ENCODE measurements at places on chromosomes 2 and 18.

DNA sequence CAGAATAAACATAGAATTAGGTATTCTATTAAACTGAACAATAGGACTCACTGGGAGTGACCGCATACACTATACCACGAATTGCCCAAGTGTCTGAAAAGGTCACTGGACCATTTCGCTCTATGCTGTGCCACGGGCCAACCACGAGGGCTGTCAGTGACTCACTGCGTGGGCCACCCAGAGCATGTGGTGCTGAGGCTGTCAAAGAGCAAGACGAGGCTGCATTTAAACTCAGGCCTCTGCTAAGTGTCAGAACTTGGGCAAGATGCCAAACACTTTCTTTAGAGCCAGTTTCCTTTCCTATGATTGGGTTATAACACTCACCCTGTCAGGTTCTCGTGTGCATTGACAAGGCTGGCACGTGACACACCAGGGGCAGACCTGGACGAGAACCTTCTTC is 97.5 kb downstream of the SH3YL1 start:
- DNase-seq = no peak

GRCh38 chr18:13242797-13243196 is 24.2 kb downstream of the LDLRAD4 start:
- DNase-seq = peak; percentile 34

DNA sequence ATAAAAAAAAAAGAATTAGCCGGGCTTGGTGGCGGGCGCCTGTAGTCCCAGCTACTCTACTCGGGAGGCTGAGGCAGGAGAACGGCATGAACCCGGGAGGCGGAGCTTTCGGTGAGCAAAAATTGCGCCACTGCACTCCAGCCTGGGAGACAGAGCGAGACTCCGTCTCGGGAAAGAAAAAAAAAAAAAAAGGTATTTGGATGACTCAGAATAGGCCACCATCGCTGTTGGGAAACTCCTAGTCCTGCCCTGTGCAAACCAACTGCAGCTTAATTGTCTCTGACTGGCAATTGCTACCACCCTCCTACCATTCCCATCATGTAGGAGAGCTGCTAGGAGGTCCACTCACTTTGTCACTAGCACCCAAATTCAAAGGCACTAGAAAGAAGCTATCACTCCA is 43.5 kb downstream of the ATP8B1 start:
- DNase-seq = no peak

DNA sequence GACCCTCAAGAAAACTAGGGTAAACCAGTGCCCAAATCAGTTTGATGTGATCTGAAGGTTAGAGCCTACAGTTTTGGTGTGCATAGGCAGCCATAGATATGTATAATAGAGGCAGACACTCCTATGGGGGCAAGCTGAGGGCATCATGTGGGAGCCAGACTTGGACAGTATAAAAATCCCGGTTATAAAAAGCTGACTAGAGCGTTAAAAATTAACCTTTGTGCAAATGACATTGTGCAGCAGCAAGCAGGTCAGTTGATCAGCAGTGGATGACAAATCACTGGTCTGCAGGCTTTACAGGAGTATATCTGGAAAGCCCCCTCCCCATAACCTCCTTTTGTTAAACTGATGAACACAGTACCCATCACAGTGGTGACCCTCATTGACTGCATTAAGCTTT is 107.8 kb downstream of the CTNNA2 start:
- no peak for DNase-seq

DNA sequence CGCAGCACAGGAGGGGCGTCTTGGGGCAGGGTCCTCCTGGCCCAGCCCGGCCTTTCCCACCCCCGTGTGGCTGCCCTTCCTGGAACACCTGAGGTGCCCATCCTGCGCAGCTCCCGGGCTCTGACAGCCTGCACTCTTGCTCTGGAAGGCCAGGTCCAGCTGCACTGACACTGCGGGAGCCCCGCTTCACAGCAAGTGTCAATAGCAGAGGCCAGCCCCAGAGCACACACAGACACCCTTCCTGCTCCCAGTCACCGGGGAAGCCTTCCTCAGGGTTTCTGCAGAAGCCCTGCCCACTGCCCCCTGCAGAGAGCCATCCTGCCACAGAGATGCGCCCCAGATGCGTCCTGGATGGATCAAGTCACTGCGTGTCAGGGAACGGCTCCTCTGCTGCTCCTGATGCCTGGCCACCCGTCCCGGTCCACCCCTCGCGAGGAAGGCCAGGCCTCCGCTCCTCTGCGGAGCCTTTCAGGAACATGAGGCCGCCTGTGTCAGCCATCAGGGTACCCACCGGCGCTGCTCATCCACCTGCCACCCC is 519.2 kb upstream of the MYT1L start:
- no peak for DNase-seq

DNA sequence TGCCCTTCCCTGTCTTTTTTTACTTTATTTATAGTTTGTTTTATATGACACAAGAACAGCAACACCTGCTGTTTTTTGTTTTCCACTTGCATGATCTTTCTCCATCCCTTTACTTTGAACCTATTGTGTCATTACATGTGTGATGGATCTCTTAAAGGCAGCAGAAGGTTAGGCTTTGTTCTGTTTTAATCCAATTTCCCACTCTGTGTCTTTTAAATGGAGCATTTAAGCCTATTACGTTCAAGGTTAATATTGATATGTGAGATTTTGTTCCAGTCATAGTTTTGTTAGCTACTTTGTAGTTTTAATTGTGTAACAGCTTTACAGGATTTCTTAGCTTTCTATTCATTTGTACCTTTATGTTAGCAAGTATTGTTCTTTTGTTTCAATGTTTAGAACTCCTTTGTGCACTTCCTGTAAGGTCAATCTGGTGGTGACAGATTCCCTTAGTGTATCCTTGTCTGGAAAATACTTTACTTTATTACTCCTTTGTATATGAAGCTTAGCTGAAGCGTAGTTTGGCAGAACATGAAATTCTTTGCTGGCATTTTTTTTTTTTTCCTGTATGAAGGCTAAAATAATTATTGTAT is 1443.0 kb upstream of the LRRTM1 start:
- no peak for DNase-seq

DNA sequence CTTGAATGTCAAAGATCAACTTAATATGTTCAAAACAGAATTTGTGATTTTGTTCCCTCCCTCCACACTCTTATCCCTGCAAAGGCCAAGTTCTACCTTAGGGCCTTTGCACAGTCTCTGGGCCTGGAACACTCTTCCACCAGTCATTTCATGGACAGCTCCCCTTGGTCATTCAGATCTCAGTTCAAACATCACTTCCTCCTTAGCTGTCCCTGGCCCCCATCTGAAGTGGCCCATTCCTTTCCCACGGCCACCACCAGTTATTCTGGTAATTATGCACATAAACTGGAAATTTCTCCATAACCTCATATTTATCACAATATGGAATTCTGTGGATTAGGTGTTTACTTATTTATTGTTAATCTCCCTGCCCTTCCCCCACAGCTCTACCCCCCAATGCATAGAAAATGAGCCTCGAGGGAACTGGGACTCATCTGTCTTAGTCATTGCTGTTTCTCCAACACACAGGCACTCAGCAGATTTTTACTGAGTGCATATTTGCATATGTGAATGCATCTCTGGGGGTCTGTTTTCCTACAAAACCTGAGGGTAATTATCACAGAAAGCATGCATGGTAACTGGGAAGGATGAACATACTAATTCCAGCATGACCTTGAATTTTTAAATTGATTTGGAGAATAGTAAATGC is 35.5 kb upstream of the SPTBN1 start:
- DNase-seq = no peak

GRCh38 chr2:31467426-31467825 is 52.9 kb upstream of the XDH start:
- DNase-seq = no peak

DNA sequence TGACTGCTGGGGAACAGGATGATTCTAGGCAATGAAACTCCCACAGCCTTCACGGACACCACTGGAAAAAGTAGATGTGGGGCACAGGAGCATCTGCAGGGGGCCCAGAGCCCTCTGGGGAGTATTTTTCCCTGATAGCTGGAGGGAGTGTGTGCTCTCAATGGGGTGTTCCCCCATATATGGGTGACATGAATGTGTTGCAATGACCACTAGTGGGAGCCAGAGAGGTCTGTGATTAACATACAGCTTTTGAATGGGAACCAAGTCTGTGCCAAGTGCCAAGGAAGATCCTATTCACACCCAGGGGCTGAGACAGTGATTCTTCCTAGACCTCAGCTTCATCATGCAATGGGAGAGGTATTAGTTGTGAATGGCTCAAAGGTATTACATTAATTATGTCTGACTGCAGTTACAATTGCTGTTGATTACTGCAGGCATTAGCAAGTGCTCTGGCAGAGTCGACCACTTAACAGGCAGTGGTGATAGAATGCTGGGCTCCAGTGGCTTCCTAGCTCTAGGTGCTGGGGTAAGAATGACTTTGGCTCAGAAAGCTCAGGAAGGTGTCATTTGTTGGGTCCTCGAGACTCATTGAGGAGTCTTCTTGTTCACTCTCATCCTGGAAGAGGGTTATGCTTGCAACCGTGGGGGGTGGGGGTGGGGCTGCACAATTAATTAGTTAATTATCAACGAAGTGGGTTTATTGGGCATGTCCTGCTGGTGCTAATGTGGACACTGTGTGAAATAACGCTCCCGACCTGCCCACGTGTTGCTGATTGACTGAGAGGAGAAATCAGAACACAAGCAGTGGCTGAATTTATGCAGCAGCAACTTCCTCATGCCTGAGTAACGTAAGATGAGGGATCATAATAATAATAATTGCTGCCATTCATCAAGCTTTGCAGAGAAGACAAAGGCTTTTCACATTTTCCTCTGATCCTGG is 194.1 kb downstream of the CLIP4 start:
- no peak for DNase-seq

- no peak for DNase-seq
These were observed 88.4 kb downstream of the BCL2L11 start for GRCh38 chr2:111209045-111209514.

GRCh38 chr2:206611736-206612135 is 30.6 kb upstream of the FAM237A start:
- no peak for DNase-seq

DNA sequence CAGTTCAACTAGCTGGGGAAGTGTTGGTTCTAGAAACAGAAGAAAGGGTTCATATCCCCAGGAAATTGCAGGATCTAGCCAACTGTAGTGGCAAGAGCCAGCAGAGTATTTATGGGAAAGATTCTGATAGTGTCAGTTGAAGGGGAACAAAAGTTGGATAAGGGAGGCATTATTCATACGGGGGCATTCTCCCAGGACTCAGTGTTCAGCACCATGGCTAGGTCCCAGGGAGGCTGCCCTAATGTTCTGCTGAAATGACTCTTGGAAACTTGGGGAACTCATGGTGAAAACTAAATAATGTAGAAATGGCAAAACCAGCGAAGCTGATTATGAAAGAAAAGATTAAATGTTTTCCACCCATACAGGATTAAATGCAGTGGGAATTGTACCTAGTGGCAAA is 543.7 kb downstream of the TRIB2 start:
- no peak for DNase-seq

DNA sequence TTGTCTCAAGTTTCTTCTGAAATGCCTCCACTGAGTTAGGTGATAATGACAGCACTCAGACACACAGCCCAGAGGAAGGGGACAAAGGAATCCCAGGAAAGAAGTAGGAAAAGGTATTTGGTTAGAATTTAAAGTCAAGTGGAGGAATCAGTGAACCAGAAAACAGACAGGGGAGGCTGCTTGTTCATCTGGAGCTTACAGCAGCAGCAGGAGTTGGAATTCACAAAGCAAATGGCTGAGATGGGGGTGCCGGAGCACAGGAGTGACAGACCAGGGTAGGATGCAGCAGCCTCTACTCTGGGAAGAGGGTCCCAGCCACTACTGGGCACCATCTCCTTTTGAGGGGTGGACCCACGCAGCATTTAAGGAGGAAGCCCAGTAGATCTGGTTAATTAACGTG is 104.8 kb downstream of the ST6GAL2 start:
- DNase-seq = no peak
